Left lobe of liver (tissue), 2 donors: ENCODE measurements at places on chromosomes 16 and 17. TPM values are rescaled to one million over a fixed set of nuclear protein-coding genes. Genes with fewer than 3 reads are reported as not detected.

The PYDC1 gene
- not detected for total RNA-seq

The CAPN15 gene
- total RNA-seq, result 31.6 TPM

The GDPD1 gene
- 0.68 TPM for total RNA-seq

The EFNB3 gene
- 0.63 TPM for total RNA-seq

The RFWD3 gene
- 8.8 TPM for total RNA-seq

The CDRT15 gene
- total RNA-seq, result not detected

The KCNJ2 gene
- 0.50 TPM for total RNA-seq

The CD300LG gene
- not detected for total RNA-seq

The AOC3 gene
- 8.6 TPM for total RNA-seq

- DNase-seq, result peak; percentile 76
Observed at GRCh38 chr17:30248786-30249185, 13.3 kb upstream of the SLC6A4 start.

DNA sequence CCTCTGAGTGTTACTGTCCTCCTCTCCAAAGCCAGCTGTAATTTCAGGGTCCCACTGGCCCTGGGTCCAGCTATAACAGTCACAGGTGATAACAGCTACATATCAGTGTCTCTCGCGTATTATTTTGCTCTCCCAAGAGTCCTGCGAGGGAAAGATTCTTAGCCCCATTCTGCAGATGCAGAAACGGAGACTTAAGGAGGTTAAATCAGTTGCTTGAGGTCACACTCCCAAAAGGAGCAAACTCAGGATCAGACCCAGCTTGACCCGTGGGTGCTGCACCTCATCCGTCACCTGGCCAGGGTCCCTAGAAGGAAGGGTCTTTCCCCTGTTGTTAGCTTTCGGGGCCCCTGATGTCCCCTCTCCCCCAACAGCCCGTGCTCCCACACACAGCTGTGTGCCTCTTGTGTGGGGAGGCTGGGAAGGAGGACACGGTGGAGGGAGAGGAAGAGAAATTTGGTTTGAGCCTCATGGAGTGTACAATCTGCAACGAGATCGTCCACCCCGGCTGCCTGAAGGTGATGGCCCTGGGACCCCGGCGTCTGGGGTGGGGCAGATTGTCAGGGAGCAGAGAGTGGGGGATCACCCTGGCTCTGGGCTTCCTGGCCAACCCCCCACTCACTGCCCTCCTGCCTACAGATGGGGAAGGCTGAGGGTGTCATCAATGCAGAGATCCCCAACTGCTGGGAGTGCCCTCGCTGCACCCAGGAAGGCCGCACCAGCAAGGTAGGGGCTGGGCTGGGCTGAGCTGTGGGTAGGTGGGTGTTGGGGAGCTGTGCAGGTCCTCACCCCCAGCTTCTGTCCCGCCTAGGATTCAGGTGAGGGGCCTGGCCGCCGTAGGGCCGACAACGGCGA lies 3.8 kb downstream of the FBXL19 start:
- no peak for DNase-seq

GRCh38 chr17:43611230-43611969 lies 50.3 kb downstream of the MEOX1 start:
- DNase-seq, result no peak

- no peak for DNase-seq
Observed at GRCh38 chr16:83888672-83889044, 10.3 kb upstream of the MLYCD start.

DNA sequence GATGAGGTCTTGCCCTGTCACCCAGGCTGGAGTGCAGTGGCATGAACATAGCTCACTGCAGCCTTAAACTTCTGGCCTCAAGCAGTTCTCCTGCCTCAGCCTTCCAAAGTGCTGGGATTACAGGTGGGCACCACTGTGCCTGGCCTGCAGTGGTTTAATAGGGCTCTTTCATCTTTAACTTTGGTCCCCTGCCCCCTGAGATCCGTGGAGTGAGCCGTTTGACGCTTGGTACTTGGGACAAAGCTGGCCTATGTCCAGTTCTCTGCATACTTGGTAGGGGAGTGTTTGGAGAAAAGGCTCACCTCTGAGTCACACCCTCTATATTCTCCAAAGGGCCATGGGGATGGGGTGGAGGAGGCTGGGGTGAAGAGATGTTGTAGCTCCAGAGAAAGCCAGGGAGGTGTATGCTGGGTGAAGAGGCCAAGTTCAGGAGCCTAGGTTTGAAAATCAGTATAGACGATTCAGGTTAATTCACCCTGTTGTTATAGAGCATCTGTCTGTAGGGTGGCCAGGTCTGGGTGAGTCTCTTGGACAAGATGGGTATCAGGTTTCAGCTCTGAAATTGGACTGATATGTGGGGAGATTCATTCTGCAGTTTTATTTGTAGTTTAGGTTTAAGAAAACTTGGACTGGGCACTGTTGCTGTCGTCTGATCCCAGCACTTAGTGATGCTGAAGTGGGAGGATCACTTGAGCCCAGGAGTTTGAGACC lies 17.6 kb downstream of the ABCC1 start:
- no peak for DNase-seq

DNA sequence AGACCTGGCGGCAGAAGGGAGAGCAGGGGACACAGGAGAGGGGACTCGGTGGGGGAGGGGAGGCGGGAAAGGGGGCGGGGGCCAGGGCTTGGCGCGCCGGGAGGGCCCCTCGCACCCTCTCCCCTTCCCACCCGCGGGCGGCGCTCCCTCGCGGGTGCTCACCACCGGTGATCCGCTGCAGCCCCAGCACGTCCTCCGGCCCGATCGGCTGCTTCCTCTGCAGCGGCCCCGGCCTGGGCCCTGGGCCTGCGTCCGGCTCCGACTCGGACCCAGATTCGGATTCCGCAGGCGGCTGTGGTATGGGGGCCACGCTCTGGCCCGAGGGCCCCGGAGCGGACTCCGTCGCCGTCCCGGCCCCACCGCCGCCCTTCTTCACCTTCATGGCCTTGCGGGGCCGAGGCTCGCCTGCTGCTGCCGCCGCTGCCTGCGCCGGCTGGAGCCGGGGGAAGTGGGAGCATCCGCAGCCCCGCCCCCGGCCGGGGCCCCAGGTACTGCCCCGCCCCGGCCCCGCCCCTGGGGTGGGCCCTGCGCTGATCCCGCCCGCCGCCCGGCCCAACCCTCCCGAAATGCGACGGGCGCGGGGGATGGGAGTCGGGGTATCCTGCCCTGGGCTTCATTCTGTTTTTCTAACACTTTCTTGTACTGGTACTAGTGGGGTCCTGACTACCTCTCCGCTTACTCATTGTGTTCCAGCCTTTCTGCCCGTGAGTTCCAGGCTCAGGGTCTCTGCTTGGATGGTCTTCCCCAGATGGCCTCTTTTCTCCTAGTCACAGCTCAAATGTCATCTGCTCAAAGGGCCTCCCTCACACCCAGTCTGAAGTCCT lies at the start of gene UNC119:
UNC119 (minus strand) TSS at position 449 of the 824 bp plus-strand sequence; CDS start at position 382, 67 bp downstream.
- peak; percentile 84 for DNase-seq

- DNase-seq, result no peak
Observed at GRCh38 chr17:27568811-27569210, 62.2 kb upstream of the LGALS9 start.

GRCh38 chr17:3803308-3803640 lies 2.3 kb upstream of the ITGAE start:
- DNase-seq, result no peak

DNA sequence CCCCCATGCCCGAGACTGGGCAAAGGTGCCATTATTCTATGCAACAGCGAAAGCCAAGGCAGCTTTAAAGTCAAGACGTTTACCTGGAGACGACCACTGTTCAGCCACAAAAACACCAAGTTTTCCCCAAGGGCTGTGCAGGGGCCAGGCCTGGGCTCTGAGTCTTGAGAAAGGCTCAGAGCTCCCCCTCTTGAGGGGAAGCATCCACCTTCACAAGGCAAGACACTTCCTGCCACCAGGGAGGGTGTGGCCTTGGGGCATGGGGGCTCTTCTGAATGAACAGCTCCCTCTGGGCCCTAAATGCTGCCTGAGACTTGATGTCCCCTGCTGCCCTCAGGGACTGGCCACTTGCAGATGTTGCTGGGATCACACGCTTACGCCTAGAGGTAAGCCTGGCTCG lies 26.5 kb downstream of the PDIA2 start:
- DNase-seq, result no peak

DNA sequence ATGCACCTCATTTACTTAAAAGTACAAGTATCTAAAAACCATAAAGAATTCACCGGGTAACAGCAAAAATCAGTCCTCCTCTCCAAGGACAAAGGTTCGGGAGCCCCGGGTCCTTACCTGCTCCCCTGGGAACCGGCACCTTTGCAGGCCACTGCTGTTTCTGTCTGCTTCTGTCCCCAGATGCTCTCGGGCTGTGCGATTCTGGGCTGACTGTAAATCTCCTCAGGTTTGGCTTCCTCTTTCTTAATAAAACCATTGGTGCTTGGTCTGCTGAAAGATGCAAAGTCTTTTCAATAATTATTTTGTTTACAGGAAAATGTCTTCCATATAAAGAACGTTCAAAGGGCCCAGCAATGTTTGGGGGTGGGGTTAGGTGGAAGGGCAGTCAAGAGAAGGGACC lies 63.9 kb downstream of the MARCHF10 start:
- no peak for DNase-seq

- DNase-seq, result no peak
Observed at GRCh38 chr16:19283637-19284036, 1.9 kb upstream of the CLEC19A start.

DNA sequence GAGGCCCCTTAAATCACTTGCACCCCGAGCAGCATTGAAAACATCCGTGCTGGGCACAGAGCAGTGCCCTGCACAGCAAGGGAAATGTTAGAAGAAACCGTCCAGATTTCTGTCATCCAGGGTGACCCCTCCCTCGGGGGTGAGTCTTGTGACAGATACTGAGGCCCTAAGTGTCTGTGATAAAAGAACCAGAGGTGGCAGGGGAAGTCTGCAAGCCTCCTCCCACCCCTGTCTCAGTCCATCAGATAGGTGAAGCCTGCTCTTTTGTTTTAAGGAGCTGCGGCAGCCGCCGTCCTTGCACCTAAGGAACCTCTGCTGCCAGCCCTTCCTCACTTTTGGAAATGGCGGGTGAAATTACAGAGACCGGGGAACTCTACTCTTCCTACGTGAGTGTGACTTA lies 845 bp upstream of the NAT9 start:
- no peak for DNase-seq

- no peak for DNase-seq
Observed at GRCh38 chr17:82239401-82239925, 10.6 kb downstream of the SLC16A3 start.

DNA sequence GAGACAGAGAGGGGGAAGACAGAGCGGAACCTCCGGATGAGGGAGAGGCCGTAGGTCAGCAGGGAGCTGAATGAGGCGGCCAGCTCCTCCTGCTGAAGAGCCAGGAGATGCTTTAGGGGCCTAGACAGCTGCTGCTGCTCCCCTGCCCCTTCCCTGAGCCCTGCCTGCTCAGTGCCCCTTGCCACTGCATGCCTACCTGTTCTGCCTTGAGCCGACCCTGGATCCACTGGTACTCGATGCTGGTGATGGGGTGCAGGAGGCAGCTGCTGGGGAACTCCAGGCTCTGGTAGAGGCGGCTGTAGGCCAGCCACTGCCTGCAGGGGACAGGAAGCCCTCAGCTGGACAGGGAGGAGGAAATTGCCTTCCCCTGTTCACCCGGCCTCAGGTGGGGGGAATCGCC lies 7.6 kb downstream of the UNC13D start:
- no peak for DNase-seq

- DNase-seq, result no peak
Observed at GRCh38 chr16:18809165-18809564, 7.8 kb upstream of the ARL6IP1 start.

GRCh38 chr16:23976524-23976923 lies 140.7 kb downstream of the PRKCB start:
- DNase-seq, result no peak

DNA sequence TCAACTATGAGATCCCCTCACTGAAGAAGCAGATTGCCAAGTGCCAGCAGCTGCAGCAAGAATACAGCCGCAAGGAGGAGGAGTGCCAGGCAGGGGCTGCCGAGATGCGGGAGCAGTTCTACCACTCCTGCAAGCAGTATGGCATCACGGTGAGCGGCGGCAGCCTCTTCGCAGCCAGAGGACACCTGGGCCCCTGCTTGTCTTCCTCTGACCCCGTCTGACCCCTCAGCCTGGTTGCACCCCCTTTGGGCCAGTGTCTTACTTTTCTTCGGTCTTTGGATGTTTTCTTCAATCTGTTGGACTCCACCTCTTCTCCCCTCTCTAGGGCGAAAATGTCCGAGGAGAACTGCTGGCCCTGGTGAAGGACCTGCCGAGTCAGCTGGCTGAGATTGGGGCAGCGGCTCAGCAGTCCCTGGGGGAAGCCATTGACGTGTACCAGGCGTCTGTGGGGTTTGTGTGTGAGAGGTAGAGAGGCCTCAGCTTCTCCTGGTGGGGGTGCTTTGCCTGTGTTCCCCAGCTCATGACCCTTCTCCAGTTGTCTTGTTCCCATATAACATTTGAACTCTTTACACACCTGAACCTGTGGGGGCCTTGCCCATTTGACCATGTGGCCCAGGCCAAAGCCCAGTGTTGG lies 4.4 kb downstream of the CDK5RAP3 start:
- DNase-seq, result no peak

DNA sequence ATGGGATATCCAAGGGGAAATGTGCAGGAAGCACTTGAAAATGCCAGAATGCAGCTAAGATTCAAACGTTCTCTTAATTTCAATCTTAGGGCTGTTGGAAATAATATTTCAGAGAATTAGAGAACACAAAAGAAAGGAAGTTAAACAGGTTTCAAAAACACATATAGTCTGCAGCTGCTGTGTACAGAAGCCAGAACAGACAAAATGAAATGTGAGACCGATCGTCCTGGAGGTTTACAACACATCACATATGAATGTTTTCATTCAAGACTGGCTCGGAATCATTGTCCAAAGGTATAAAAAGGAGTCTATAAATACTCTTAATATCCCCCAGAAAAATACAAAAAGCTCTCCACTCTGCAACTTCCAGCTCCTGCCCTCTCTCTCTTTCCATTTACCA lies 14.3 kb downstream of the CYTH1 start:
- no peak for DNase-seq
